ENCODE measurements at places on chromosomes 2 and 18. TPM values are rescaled to one million over a fixed set of nuclear protein-coding genes. Genes with fewer than 3 reads are reported as not detected.
A peak's percentile ranks its signal among the peaks of the same experiment; 100 is the strongest.

The ARL6IP6 gene
- polyA plus RNA-seq: 11.4 TPM

The SCYGR7 gene
- not detected for polyA plus RNA-seq

The CYP27A1 gene
- polyA plus RNA-seq: 65.3 TPM

The CIB4 gene
- polyA plus RNA-seq: not detected

The UPP2 gene
- polyA plus RNA-seq: not detected

The REG1A gene
- polyA plus RNA-seq: 4.7 TPM

The SGPP2 gene
- 3.9 TPM for polyA plus RNA-seq

The IL37 gene
- polyA plus RNA-seq: 1.4 TPM

The RASGRP3 gene
- polyA plus RNA-seq: 3.6 TPM

The GPR39 gene
- polyA plus RNA-seq: 5.8 TPM

The ACVR1C gene
- polyA plus RNA-seq: 0.08 TPM

The SLC40A1 gene
- polyA plus RNA-seq: 57.4 TPM

GRCh38 chr18:35371412-35372195 lies 5.5 kb downstream of the ZNF396 start:
- no peak for DNase-seq

DNA sequence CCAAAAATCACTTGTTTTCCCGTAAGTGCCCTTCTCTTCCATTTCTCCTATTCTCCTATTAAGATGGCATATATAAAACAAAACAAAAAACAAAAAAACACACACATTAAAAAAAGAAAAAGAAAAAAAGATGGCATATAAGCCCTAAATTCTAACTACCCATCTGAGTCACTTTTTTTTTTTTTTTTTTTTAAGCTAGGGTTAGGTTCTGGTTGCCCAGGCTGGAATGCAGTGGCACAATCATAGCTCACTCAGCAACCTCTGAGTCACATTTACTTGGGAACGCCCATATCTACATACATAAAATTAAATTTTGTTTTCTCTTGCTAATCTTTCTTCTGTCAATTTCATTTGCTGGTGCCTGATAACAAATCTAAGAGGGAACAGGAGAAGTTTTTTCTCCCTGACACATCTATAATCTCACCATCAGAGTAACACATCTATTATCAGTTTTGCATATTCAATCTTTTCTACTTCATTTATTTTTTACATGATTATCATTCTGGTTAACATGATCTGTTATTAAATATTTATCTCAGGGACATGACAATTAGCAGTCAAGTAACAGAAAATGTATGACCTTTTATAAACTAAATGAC lies 52.1 kb downstream of the EEF1B2 start:
- DNase-seq: no peak

- no peak for DNase-seq
These were observed 443.7 kb upstream of the CWC22 start for GRCh38 chr2:180450841-180451240.

DNA sequence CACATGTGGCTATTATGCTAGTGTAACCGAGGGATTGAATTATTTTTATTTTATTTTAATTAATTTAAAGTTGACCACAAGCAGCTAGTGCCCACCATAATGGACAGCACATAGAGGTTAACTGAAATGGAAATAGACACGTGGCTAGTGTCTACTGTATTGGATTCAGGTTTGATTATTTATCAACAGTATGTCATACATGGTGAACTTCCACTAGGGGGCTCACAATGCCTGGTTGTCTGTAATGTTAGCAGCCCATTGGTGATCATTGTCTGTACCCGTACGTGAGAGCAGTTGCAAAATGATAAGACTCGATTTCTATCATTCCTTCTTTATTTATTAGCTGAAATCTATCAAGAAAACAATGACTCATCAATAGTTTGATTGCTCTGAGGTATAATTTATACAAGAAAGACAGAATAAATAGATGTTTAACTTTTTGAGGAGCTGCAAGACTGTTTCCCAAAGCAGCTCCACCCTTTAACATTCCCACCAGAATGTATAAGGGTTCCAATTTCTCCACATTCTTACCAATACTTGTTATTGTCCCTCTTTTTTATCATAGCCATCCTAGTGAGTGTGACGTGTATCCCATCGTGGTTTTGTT lies 76.5 kb downstream of the CYBRD1 start:
- DNase-seq: peak; percentile 50

- DNase-seq: peak; percentile 64
These were observed 226.3 kb downstream of the NBAS start for GRCh38 chr2:15334644-15335326.

DNA sequence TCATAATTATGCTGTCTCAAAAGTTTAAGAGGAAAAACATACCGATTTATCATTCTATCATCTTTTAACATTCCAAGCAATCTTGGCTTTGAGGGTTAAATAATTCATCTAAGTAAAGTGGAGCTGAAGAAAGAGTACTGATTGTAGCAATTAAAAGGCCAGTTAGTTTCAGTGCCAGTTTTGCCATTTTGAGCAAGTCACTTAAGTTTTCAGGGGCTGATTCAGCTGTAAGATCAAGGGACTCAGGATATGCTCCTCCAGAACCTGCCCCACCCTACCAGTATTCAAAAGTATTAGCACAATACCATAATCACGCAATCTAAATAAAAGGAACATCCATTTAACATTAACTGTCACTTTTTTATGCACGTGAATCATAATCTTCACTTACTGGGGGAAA lies 1.9 kb downstream of the SS18 start:
- no peak for DNase-seq

GRCh38 chr2:211455216-211455841 lies 898.9 kb downstream of the CPS1 start:
- peak; percentile 89 for DNase-seq

DNA sequence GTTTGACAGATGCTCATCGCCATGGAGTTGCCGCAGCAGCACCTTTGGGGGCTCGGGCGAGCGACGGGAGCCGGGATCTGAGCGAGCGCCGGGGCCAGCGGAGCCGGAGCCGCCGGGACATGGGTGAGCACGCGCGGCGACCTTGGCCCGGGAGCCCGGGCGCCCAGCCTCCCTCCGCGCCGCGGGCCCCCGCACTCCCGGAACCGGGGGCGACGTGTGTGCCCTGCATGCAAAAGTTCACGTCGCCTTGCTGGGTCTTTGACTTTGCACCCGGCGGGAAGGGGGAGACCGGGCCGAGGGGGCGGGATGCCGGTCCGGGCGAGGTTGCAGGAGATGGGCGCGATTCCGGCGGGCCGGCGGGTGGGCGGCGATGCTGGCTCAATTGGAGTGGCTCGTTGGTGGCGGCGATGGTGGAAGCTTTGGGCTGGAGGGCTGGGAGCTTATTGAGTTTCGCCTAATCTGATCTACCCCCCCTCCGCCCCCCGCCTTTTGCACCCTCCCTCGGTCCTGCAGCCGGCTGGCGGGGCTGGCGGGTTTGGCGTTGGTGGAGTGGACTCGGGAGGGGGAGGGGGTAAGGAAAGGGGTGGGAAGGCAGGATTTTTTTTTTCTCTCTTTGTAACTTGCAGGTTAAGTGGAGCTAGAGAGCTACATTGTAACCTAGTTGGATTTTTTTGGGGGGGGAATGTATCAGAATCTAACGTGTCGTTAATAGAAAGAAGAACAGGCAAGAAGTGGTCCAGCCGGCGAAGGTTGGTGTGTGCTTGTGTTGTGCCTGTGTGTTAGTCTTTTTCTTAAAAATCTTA lies at the start of gene SETBP1:
Gene SETBP1 (plus strand): TSS at position 616 of the 803 bp plus-strand sequence. CDS start 20,459 bp downstream, outside the sequence.
- peak; percentile 91 for DNase-seq

GRCh38 chr18:78001811-78002210 lies 752.2 kb downstream of the GALR1 start:
- DNase-seq: no peak

- DNase-seq: no peak
These were observed 126.4 kb downstream of the HRH4 start for GRCh38 chr18:24586662-24587360.

DNA sequence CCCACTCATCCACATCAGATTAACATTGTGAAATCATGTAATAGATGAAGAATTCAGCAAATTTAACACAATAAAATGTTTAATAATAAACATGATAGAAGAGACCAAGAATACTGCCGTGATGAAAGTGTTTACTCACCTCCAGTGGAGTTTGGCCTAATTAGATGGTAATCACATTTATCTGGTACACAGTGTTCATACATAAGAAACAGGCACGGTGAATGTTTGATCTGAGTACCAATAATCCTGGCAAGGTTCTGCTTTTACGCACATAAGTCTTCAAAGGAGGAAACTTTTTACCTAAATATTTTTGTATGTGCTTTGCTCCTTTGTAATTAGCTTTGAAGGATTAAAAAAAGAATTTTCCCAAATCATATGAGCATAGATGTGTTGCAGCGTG lies 122.5 kb downstream of the IRS1 start:
- no peak for DNase-seq

DNA sequence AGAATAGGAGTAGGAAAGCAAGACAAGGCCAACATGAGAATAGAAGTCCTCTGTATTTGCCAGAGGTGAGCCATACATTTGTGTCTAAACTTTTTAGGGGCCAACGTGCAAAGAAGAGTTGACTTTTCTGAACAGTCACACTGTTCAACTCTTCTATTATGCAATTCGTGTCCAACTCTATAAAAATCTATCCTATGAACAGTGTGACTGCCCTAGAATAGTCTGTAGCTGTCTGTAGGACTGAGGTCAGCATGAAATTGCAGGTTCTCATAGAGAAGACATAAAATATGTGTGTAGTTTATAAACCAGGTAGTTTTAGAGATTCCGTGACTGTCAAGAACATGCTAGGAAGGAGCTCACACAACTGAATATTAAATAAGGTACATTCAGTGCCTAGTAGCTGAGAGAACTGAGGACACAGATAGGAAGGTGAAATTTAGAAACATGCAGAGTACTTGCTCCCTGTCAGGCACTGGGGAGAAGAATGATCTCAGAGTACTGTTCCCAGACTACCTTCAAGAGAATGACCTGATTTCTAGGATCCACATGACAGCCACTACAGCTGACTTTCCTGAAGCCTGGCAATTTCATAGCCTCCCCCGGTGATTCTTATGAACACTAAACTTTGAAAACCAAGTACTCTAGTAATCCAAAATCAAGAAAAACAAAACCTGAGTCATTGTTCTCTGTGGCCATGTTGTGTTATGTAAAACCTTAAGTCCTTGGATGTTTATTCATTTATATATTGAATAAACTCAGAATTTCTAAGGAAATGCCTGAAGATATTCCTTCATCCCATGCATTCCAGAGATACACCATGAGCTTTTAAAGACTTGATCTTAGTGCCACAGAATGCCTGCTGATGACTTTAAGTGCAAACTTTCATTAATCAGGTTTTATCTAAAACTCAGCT lies 201.5 kb upstream of the BOD1L2 start:
- no peak for DNase-seq

DNA sequence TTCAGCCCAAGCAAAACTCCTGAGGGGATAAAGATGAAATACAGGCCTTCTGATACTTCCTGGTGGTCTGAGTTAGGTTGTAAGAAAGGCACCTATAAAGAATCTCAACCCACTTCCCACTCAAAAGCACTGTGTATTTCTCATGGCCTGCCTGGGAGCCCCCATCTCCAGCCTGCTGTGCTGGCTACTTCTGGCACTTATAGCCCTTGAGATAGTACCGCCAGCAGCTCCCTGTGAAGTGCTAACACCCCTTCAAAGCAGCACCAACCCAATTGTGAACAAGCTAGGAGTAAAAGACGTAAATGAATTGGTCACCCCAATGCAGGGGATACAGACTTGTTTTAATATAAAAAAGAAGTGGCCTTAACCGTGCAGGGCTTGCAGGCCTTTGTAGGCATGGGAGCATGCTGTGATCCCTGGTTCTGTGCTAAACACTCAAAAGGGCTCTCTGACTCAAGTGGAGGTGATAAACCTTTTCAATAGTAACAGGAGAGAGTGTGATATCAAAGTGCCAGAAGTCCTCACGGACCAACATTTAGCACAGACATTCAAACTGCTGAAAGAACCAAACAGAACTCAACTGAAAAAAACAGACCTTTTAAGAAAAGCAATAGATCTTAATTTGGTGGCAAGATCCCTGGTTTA lies 80.8 kb downstream of the RTN4 start:
- DNase-seq: no peak

DNA sequence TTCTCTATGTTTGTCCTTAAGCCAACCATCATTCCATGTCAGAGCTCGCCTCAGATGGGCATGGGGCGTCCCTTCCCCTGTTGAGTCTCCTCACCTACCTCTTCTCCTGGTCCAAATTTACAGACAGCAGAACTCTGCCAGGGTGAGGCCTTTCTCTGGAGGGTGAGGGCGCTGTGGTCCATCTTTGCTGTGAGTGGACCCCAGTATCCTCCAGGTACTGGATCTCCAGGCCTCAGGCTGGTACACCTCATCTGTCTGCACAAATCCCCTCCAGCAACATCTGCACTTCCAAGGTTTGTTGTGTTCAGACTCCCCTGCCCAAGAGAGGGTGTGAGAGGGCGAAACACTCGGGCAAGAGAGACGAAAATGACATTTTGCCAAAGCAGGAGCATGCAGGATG lies 63.9 kb upstream of the EDAR start:
- no peak for DNase-seq

GRCh38 chr2:108535357-108535631 lies 1.0 kb downstream of the LIMS1 start:
- peak; percentile 76 for DNase-seq

GRCh38 chr2:160493227-160494028 lies at the start of gene RBMS1:
RBMS1 (minus strand) TSS chr2:160493807; CDS start chr2:160493363, 444 bp downstream.
- DNase-seq: peak; percentile 87

DNA sequence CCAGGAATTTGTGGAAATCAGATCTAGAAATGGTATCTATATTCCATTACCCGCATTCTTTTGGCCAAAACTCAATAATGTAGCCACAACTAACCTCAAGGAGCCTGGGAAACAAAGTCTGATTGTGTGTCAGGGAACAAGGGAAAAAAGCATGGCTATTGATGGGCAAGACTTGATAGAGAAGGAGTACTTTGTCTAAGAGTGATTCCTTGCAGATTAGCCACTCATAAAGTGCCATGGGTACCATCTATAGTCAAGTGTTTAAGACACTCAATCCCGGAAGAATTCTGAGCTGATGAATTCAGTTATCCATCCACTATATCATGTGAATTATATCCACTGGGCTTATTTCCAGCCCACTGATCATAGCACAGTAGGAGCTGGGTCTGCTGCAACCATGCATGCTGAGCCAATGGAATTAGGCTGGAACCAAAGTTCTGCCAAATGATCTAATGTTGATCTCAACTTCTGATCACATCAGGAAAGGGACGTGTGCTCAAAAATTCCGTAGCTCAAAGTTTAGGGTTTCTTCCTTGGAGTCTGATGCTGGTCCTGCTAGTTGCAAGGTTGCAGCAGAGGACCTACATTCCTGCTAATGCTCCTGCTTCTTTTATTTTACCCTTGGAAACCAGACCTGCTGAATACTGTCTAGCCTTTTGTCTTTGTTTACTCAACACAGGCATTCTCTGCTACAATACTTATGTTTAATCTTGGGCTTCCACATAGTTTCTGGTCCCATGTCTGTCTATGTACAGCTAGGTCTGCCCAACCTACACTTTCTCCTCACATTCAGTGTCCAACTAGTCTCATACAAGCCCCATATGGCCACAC lies 629.7 kb downstream of the IRS1 start:
- DNase-seq: no peak

- no peak for DNase-seq
These were observed 25.8 kb downstream of the CREG2 start for GRCh38 chr2:101361522-101361921.

GRCh38 chr2:207032490-207032889 lies 93.2 kb downstream of the CPO start:
- DNase-seq: no peak

GRCh38 chr2:193907561-193907960 lies 1712.8 kb upstream of the TMEFF2 start:
- DNase-seq: no peak

- DNase-seq: no peak
These were observed 70.6 kb downstream of the NRP2 start for GRCh38 chr2:205752924-205753323.

GRCh38 chr2:54364409-54364808 lies 91.7 kb upstream of the SPTBN1 start:
- peak; percentile 59 for DNase-seq

- DNase-seq: no peak
These were observed 44.6 kb downstream of the ITGB1BP1 start for GRCh38 chr2:9378433-9379390.

GRCh38 chr2:85436836-85437487 lies 18.4 kb downstream of the SH2D6 start:
- DNase-seq: no peak

Data from lung (tissue), 17 donors.